ENCODE measurements at places on chromosomes 4 and X.
A peak's percentile ranks its signal among the peaks of the same experiment; 100 is the strongest.

DNA sequence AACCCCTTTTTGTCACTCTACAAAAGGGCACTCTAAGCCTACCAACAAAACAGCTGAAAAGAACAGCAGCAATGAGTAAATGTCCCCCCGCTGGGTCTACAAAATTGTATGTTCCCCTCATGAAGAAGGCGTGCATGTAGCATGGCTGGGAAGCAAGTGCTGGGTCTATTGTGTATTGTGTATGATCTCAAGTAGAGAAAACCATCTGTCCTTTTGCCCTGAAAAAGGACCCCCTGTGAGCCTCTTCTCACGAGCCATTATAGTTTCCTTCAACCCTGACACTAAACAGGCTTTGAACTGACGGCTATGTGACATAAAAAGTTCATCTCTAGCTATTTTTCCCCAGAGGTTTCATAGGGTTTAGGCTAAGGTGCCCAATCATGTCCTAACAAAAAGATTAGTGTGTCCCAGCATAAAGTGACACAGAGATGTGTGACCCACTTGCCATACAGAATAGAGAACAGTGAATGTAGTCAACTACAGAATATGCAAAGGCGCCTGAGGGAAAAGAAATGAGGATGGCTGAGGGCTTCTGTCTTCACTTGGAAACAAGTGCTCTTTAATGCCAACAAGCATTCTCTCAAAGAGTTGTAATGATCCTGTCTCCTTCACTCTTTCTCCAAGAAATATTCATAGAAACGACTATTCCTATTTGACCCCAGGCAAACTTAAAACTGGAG lies 27.3 kb downstream of the COL25A1 start:
- no peak for DNase-seq

- no peak for DNase-seq
Measured at GRCh38 chr4:38396845-38397547, 267.0 kb upstream of the KLF3 start.

DNA sequence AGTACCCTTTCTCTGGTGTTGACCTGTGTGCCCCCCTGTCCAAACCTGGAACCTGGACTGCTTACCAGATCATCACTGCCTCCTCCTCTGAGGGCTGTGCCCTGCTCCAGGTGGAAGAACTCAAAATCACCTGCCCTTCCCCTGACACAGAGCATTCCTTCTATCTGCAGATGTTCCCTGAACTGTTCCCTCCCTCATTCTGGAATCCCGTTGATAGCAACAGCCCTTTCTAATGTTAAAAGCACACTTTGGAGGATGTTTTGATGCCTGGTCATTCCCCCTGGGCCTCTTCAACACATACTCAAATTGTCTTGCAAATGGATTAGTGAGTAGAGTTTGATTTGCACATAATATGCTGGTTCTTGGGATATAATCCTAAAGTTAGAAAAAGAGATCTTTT lies 225.8 kb downstream of the FGF13 start:
- DNase-seq = no peak

GRCh38 chr4:184815046-184815877 lies 10.5 kb downstream of the ACSL1 start:
- DNase-seq = peak; percentile 79

DNA sequence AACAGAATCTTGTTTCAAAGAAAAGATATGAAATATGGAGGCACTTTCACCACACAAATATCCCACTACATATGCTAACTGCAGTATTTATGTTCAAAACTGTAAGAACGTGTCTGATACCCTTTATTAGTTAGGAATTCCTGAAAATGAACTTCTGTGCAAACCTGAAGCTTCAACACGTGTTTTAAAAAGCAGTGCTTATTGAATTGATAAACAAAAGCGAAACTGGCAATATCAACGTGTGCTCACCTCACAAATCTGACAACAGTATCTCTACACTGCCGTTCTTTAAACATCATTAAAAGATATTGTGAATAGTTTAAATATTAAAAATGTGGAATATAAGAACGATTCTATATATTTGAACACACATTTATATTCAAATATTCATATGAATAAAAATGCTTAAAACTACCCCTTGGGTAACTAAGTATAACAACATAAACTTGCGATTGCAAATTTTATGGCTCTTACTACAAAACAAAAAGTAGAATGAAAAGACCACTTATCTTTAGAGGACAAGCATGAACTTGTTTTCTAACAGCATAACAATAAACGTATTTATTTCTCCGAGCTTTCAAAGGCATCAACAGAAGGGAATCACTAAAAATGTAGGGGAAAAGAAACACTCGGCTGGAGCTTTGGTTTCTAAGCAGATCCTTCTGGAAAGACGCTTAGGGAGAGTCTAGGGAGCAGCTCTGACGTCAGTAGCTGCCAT lies at the start of gene LRP2BP:
Gene LRP2BP (minus strand): TSS at position 687 of the 718 bp plus-strand sequence. CDS start 17,738 bp downstream, outside the sequence.
- no peak for DNase-seq

GRCh38 chr4:1991596-1992434 lies 17.0 kb downstream of the NELFA start:
- DNase-seq = no peak

GRCh38 chrX:109889289-109890006 lies 113.5 kb upstream of the TMEM164 start:
- DNase-seq = peak; percentile 29

- no peak for DNase-seq
Measured at GRCh38 chrX:12060489-12061260, 77.6 kb upstream of the FRMPD4 start.

GRCh38 chrX:81890521-81890920 lies 688.6 kb downstream of the SH3BGRL start:
- no peak for DNase-seq

- peak; percentile 75 for DNase-seq
Measured at GRCh38 chr4:54553001-54553400, 104.8 kb upstream of the KIT start.

DNA sequence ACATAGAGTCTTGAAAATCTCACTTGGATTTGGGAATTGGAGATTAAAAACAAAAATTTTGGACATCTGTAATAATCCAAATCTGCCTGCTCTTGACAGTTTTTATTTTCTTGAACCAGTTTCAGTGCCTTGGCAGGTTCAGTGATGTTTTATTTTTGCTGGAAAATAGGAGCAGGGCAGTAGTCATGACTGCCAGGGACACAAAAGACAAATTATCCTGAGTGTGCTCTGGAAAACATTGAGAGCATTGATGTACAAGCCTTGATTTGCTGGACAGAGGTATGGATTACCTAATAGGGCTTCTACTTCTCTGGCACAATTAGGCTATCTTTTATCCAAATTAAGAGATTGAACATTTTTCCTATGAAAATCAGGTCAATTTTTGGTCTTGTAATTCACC lies 123.4 kb upstream of the SFRP2 start:
- DNase-seq = no peak

DNA sequence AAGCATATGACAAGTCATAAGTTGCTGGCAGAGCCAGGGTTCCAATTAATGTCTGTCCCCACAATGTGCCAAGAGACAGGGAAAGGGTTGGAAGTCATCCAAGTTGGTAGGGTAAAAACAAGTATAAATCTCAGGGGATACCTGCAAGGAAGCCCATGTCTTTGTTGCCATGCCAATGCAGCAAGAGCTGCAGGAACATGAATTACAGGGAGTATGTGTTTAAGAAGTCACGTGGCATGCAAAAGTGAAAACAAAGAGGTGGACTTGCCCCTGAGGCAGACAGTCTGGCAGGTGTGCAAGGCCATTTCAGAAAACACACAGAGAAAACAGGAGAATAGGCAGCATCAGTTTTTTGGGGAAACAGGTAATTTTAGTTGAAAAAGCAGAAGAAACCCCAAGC lies 29.4 kb downstream of the C4orf51 start:
- no peak for DNase-seq

- DNase-seq = no peak
Measured at GRCh38 chr4:38298868-38299713, 338.9 kb downstream of the PTTG2 start.

DNA sequence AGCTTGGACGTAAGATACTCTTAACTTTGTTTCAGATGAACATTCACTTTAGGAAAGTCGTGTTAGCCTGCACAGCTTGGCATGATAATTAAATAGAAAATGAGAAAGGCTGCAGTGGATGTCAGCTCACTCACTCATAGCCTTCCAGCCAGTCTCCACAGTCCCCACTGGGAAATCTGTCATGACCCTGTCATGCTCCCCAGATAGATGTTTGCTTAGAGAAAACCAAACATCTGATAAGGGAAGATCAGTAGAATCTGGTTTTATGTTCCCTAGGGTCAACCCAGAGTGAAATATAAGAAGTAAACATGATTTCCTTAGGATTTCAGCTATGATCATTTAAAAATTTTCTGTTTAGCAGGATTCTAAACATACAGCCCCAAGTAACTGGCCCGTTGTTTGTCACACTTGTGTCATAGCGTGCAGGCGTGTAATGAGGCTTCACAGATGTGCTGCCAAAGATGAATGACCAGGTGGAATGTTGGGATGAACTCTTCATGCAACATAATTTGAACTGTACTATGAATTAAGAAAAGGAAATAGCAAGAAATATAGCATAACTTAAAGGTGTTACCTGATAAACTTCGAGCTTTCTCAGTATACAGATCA lies 180.1 kb downstream of the BANK1 start:
- DNase-seq = no peak

DNA sequence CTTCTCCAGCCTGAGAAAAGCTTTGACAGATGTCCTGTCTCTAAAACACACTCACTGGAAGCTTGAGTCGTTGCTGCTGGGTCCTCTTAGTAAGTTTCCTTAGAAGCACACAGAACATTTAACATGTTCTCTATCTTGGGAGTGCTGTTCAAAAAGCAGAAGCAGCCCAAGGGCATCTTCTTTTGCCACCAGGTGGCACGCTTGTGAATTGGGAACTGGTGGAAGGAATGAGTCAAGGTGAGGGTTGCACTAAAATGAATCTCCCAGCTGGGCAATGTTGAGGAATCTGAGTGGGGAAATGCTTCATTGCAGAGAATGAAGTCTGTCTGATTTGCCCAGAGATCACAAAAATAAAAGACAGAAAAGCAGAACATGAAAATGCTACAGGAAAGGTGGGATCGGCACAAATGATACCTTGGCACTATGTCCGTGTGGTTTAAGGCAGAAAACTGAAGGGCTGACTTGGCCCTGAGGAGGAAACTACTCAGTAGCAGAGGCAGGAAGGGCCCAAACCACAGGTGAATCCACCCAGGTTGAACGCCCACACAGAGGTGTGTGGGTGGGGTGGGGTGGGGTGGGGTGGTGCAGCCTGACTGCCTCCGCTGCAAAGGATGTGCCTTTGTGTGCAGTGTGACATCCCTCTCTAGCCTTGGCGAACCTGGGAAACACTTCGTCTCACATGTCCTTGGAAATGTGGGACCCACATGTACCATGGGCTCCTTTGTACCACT lies 26.0 kb downstream of the KIT start:
- DNase-seq = peak; percentile 37

- no peak for DNase-seq
Measured at GRCh38 chr4:3481783-3482393, 18.8 kb downstream of the DOK7 start.

- no peak for DNase-seq
Measured at GRCh38 chr4:11194431-11194830, 234.3 kb downstream of the HS3ST1 start.

DNA sequence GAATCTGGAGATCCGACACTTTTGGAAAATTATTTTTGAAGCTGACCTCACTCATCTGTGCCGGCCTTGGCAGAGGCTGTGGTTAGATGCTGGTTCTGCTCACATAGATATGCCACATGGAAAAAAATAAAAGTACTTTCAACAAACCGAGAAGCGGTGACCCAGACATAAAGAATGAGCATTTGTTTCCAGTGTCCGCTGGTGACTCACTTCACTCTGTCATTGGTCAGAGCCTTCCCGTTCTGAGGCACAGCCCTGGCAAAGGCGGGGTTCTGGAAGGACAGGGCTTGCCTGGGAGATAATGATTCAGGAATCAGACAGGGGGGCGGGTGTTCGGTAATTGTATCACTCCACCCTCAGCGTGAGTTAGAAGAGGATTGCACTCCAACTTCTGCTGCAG lies 172.4 kb upstream of the MXRA5 start:
- DNase-seq = peak; percentile 76

- DNase-seq = no peak
Measured at GRCh38 chr4:98739751-98740150, 81.3 kb upstream of the TSPAN5 start.

- DNase-seq = no peak
Measured at GRCh38 chr4:184099000-184099399, 118.7 kb downstream of the ENPP6 start.

- no peak for DNase-seq
Measured at GRCh38 chr4:95186666-95187065, 362.1 kb downstream of the UNC5C start.

DNA sequence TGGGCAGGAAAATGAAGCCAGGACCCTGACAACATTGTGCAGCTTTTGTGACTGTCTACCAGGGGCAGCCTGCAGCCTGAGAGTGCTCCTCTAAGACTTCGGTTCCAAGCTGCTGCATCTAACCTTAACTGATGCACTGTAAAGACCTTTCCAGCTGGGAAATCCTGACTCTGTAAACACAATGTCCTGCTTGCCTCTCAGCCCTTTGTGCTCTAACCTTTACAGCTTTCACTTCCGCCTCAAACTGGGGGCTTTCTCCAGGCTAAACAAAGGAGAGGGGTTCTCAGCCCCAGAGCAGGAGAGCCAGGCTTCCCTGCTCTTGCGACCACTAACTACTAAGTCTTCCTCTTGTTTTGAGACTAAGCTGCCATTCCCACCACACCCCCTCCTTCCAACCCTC lies 19.3 kb upstream of the RASL11B start:
- no peak for DNase-seq

GRCh38 chr4:47830265-47831025 lies 7.4 kb downstream of the CORIN start:
- no peak for DNase-seq

DNA sequence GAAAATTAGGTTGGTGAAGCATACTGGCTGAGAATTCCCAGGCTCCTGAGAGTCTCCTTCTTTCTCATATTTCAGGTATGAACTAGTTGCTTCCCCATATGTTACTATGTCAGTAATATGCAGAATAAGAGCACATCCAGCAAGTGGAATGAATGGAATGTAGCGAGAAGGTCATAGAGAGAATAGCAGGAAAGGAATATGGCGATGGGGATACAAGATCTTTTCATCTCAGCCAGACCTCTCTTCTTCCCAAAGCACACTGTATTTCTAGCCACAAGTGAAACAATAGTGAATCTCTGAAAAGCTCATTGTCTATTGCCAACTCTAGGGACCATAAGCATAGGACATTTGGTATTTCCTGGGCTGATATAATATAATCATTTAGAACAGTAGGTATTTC lies 54.6 kb upstream of the MMAA start:
- no peak for DNase-seq

GRCh38 chrX:8879750-8880149 lies 78.6 kb upstream of the FAM9A start:
- peak; percentile 12 for DNase-seq

GRCh38 chr4:131613824-131614216 lies 1535.3 kb upstream of the PCDH10 start:
- no peak for DNase-seq

DNA sequence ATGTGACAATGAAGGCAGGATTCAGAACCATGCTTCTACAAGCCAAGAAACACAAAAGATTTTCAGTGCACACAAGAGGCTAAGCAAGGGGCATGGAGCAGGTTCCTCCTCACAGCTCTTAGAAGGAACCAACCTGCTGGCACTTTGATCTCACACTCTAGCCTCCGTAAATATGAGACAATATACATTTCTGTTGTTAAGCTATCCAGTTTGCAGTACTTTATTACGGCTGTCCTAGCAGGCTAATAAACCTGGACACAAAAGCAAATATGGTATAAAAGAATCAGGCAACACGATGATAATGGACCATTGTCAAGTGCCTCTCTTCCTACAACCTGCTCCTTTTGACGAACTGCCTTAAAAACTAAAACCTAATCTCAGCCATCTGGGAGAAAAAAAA lies 114.5 kb downstream of the ZAR1 start:
- no peak for DNase-seq

GRCh38 chrX:31423609-31424189 lies 351.9 kb upstream of the FTHL17 start:
- DNase-seq = peak; percentile 36

- DNase-seq = no peak
Measured at GRCh38 chr4:129359461-129359860, 263.5 kb downstream of the C4orf33 start.
